Activated T-helper 2 cell treated with anti-CD3 and anti-CD28 coated beads, Interferon-gamma antibody, Interleukin-2, Interleukin-4, amounts not matched to agents 10 μg/mL and 5 μg/mL and 100 μg/mL, durations not matched to agents 14 hours and 24 hours and 36 hours (primary cell): ENCODE measurements at places on chromosomes 16 and 17.

DNA sequence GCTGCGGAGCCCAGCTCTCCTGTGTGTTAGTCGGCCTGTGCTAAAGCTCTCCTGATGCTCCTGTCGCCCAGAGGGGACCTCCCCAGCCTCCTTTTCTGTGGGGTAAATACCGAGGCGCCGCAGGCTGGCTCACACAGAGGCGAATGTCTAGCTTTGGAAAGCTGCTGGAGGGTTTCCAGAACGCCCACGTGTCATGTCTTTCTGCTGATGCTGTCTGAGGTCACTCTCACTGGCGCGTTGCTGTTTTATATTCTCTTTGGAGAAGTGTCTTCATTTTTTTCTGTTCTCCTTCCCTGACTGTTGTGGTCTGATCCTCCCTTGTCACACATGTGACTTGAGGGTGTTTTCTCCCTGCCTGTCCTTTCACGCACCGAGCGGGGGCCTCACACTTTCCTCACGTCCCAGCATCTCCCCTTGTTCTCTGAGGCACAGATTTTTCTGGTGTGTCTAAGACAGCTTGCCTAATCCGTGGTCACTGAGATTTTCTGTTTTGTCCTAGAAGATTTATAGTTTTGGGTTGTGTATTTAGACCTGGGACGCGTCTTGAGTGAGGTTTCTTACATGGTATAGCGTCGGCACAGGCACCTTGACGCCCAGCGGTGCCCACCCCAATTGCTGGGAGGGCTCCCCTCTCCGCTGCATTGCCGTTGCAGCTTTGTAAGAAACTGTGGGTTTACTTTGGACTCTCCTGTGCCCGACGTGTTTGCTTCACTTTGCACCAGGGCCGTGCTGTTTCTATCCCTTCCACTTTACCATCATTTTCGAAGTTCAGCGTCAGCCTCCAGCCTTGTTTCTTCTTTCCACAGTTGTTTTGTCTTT lies 92.1 kb upstream of the ZNF750 start:
- peaks cover 72% of the 10 kb centered on the region for H3K36me3 ChIP-seq
- DNase-seq, result no peak
- H3K27me3 ChIP-seq, result no peaks in the 10 kb centered on the region
- H3K4me3 ChIP-seq, result no peak overlapping the region
- H3K4me1 ChIP-seq, result no peaks in the 10 kb centered on the region
- no peak overlapping the region for H3K27ac ChIP-seq

DNA sequence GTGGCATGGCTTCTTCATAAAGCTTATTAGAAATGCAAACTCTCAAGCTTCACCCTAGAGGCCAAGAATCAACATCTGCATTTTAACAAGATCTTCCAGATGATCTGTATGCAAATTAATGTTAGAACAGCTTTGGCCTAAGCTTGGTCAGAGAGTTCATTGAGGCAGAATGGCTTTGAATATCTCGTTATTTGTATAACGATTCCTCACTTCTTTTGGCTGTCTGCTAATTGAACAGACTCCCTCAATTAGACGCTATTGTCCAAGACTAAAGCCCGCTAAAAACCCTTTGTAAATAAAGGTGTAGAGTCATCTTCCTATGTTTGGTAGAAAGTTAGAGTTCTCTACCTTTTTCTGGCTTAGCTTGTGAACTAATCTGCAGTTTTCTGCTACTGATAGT lies 1453.7 kb downstream of the CDH8 start:
- no peak for DNase-seq
- H3K36me3 ChIP-seq, result no peaks in the 10 kb centered on the region
- no peak overlapping the region for H3K27ac ChIP-seq
- H3K4me1 ChIP-seq, result no peaks in the 10 kb centered on the region

- peak overlapping the region; percentile 99 for H3K4me3 ChIP-seq
- peaks cover 27% of the 10 kb centered on the region for H3K4me1 ChIP-seq
- peaks cover 42% of the 10 kb centered on the region for H3K36me3 ChIP-seq
- peak overlapping the region; percentile 92 for H3K27ac ChIP-seq
- no peak for DNase-seq
- no peaks in the 10 kb centered on the region for H3K27me3 ChIP-seq
These were observed 800 bp downstream of the ZNF747 start for GRCh38 chr16:30533748-30534367.

- H3K36me3 ChIP-seq, result no peaks in the 10 kb centered on the region
- peak overlapping the region; percentile 10 for H3K27ac ChIP-seq
- H3K27me3 ChIP-seq, result no peaks in the 10 kb centered on the region
- no peak overlapping the region for H3K4me3 ChIP-seq
- DNase-seq, result no peak
These were observed 221.6 kb downstream of the FTO start for GRCh38 chr16:53925526-53925925.

GRCh38 chr17:65532101-65532890 lies 29.2 kb downstream of the AXIN2 start:
- no peak overlapping the region for H3K27ac ChIP-seq
- H3K36me3 ChIP-seq, result peaks cover 47% of the 10 kb centered on the region
- peaks cover 2% of the 10 kb centered on the region for H3K27me3 ChIP-seq
- H3K4me1 ChIP-seq, result no peaks in the 10 kb centered on the region
- DNase-seq, result no peak

DNA sequence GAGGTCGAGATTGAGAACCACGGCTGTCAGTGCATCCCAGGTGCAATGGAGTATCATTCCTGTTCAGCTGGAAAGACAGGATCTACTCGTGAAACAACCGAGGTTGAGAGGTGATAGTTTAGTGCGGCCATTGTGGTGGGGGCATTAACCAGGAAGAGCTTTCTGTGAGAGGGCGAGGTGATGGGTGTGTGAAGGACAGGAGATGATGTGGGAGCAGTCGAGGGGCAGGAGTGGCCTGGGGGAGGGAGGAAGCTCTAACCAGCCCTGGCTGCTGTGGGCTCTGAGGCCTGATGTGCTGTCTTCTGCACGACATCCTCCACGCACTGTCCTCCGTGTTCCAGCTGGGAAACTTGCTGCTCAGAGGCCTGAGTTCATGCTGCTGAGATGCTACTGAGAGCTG lies 22.0 kb downstream of the GOSR2 start:
- no peaks in the 10 kb centered on the region for H3K27me3 ChIP-seq
- H3K4me3 ChIP-seq, result no peak overlapping the region
- peaks cover 12% of the 10 kb centered on the region for H3K36me3 ChIP-seq
- H3K27ac ChIP-seq, result no peak overlapping the region

GRCh38 chr16:66406534-66407221 lies 20.4 kb upstream of the BEAN1 start:
- H3K4me1 ChIP-seq, result peaks cover 17% of the 10 kb centered on the region
- H3K27ac ChIP-seq, result peak overlapping the region; percentile 38
- DNase-seq, result peak; percentile 78
- peaks cover 2% of the 10 kb centered on the region for H3K36me3 ChIP-seq
- H3K4me3 ChIP-seq, result peak overlapping the region; percentile 80

- no peak for DNase-seq
- H3K36me3 ChIP-seq, result peaks cover 19% of the 10 kb centered on the region
- H3K4me3 ChIP-seq, result no peak overlapping the region
These were observed 45.6 kb downstream of the USP31 start for GRCh38 chr16:23103603-23104002.

DNA sequence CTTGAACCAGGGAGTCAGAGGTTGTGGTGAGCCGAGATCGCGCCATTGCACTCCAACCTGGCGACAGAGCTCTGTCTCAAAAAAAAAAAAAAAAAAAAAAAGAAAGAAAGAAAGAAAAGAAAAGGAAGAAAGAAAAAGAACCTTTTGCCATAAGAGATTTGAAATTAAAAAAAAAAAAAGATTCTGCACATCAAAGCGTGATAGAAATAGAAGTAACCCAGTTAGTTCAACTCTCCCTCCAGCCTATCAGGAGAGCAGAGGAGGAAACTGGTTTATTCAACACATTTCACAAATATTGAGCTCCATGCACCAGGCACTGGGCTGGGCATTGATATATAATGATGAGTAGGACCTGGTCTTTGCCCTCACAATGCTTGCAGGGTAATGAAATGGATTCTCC lies 2.4 kb upstream of the SOCS3 start:
- H3K4me1 ChIP-seq, result peaks cover 22% of the 10 kb centered on the region
- H3K27me3 ChIP-seq, result peaks cover 14% of the 10 kb centered on the region
- H3K4me3 ChIP-seq, result no peak overlapping the region
- peaks cover 21% of the 10 kb centered on the region for H3K36me3 ChIP-seq

GRCh38 chr17:50640686-50641351 lies 6.1 kb downstream of the ABCC3 start:
- H3K27ac ChIP-seq, result no peak overlapping the region
- DNase-seq, result no peak
- no peaks in the 10 kb centered on the region for H3K36me3 ChIP-seq
- H3K4me3 ChIP-seq, result no peak overlapping the region
- no peaks in the 10 kb centered on the region for H3K4me1 ChIP-seq
- peaks cover 25% of the 10 kb centered on the region for H3K27me3 ChIP-seq

DNA sequence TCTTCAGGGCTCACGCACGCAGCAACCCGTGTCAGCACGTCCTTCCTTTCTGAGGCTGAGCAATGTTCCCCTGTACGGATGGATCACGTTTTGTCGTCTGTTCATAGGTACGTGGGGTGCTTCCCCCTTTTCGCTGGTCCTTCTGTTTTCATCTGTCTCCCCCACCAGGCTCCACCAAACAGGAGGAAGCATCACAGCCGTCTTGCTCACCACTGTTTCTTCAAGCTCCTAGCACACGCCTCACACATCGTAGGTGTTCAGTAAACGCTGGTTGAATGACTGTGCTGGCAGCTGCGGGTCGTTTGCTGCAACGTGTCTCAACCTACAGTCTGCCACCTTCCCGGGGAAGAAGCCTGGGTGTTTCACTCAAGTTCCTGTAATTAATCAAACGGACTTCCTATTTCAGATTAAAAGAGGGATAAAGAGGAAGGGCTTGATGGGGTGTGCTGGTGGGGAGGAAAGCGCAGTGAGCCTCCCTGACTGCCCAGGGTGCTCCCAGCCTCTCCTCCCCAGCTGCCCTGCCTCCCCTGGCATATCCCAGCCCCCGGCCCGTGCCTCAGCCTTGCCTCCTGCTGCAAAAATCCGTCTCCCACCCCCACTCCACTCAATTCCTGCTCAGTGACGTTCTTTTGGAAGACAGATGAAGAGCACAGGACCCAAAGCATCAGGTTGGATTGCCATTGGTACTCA lies 76.7 kb upstream of the DOC2B start:
- DNase-seq, result no peak
- peaks cover 2% of the 10 kb centered on the region for H3K27me3 ChIP-seq

- peaks cover 21% of the 10 kb centered on the region for H3K27me3 ChIP-seq
- no peaks in the 10 kb centered on the region for H3K36me3 ChIP-seq
- H3K4me3 ChIP-seq, result no peak overlapping the region
- H3K27ac ChIP-seq, result no peak overlapping the region
These were observed 168.6 kb downstream of the RGS9 start for GRCh38 chr17:65305778-65306177.

DNA sequence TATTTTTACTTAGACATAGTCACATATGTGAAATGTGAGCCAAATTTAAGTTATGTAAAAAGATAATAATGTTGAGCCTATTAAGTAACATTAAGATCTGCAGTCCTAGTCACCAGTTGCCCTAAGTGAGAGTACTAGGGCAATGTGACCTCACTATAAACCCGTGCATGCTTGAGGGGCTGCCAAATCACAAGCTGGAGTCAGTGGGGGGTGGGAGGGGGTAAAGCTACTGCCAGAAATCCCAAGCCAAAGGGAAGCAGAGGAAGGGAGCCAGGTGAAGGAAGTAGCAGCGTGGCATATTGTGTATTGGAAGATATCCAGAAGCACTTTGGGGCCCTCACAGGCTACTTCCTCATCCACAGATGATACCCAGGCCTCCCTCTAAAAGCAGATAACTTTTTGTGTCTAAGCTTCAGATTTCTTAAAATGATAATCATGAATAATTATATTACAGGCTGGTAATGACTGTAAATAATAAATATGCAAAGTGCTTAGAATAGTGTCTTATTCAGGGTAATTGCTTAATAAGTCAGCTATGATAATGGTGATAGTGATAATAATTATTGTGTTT lies 134.1 kb downstream of the CA10 start:
- H3K4me3 ChIP-seq, result no peak overlapping the region
- no peaks in the 10 kb centered on the region for H3K4me1 ChIP-seq
- H3K36me3 ChIP-seq, result no peaks in the 10 kb centered on the region
